Suppressor macrophage treated with lipopolysaccharide for 1 hour (primary cell): ENCODE measurements at places on chromosomes 2 and 18.

- DNase-seq, result no peak
Measured at GRCh38 chr2:55097082-55097460, 46.8 kb upstream of the RTN4 start.

- no peak for DNase-seq
Measured at GRCh38 chr2:133666621-133667020, 98.4 kb upstream of the NCKAP5 start.

- DNase-seq, result no peak
Measured at GRCh38 chr2:240820607-240821428, 799 bp upstream of the KIF1A start.

DNA sequence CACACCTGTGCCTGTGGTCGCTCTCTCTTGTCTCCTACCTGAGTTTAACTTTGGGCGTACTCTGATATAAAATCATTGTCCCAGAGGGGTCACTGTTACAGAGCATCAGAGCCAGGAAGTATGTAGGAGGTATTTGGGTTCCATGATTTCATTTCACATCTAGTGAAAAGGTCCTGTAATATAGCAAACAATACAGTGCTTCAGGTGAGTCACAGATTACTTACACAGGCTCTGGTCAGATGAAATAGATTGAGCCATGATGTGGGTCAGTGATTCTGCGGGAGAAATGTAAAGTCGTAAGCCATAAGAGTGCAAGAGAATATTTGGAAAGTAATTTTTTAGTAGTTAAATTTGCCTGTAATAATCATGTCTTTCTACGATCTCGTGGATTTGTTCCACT is 70.2 kb downstream of the SOCS6 start:
- DNase-seq, result no peak

GRCh38 chr18:13501891-13502290 is 224.5 kb downstream of the FAM210A start:
- no peak for DNase-seq

GRCh38 chr2:64730551-64731262 is 77.0 kb upstream of the SERTAD2 start:
- peak; percentile 45 for DNase-seq

DNA sequence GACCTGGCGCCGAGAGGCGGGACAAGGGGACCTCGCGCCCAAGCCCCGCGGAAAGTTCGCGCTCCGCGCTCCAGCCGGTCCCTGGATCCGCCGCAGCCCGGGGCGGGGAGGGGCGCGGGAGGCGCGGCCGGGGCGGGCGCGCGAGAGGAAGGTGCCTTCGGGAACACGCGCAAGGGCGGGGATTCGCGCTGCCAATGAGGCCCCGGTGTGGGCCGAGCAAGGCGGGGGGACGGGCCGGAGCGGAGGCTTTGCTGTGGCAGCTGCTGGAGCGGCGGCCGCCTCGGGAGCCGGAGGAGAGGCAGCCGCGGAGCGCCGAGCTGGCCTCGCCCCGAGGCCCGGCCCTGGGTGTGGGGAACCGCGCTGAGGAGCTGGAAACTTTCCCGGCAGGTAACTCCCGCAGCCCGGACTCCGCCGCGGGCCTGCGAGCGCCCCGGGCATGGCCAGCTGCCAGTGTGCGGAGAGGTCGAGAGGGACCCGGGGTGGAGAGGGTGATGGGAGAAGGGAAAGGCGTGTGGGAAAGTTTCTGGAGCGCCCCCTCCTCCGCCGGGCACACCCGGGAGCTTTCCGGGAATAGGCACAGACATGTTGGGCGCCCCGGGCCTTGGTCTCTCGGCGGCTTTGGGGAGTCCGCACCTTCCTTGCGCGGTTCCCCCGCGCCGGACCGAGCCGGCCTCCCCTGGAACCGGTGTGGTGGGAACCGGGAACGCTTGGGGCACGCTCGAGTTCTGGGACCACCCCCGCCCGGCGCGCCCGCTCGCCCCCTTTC is at the start of gene TANC1:
TSS of gene TANC1 (plus strand) at position 245 of the 766 bp plus-strand sequence. CDS start 97,271 bp downstream, outside the sequence.
- peak; percentile 90 for DNase-seq

- no peak for DNase-seq
Measured at GRCh38 chr2:1876352-1876751, 132.0 kb upstream of the PXDN start.

DNA sequence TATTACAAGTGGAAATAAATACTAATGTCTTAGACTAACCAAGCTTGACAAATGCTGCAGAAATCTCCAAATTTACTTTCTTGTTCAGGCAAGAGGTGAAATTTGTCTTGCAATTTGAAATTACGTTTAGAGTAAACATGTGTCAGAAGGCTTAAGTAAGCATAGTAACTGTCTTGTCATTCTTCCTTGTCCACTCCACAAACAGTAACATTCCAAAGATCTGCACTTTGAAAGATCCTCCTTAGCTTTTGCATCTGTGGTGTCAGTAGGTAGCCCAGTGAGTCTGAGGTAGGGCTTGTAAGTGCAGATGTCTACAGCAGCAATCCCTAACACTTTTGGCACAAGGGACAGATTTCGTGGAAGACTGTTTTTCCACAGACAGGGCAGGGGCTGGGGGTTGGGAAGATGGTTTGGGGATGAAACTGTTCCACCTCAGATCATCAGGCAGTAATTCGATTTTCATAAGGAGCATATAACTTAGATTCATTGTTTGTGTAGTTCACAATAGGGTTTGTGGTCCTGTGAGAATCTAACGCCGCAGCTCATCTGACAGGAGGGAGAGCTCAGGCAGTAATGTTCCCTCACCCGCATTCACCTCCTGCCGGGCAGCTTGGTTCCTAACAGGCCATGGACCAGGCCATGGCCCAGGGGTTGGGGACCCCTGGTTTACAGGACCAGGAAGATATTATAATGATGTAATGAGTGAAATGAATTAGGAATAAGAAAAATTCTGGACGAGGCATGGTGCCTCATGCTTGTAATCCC is 18.6 kb downstream of the RASGRP3 start:
- no peak for DNase-seq

DNA sequence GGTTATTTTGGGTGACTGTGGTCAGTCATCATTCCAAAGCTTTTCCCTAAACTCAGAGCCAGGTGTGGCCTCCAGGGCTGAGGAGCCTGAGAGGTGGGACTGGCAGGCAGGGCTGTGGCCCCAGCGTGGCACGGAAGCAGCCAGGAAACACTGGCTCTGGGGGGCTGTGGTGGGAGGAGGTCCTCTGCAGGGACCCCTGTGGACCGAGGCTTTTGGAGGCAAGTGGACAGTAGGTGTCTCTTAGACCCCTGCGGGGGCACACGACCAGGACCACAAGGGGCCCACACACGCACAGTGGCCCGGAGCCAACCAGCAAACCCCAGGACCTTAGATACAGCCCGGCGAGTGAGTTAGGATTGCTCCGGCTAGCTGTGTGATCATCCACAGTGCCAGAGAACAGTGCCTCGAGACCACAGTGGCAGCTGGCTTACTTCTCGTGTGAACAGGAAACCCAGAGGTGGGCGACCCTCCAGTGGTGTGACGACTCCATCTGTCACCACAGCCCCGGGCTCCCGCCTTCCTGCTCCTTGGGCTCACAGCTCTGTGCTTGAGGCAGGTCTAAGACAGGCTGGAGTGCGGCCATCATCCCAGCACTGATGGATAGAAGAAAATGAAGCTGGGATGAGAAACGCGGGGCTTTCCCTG is 1.6 kb upstream of the RTP5 start:
- peak; percentile 40 for DNase-seq

- DNase-seq, result no peak
Measured at GRCh38 chr18:30960661-30961060, 81.9 kb downstream of the DSC3 start.

DNA sequence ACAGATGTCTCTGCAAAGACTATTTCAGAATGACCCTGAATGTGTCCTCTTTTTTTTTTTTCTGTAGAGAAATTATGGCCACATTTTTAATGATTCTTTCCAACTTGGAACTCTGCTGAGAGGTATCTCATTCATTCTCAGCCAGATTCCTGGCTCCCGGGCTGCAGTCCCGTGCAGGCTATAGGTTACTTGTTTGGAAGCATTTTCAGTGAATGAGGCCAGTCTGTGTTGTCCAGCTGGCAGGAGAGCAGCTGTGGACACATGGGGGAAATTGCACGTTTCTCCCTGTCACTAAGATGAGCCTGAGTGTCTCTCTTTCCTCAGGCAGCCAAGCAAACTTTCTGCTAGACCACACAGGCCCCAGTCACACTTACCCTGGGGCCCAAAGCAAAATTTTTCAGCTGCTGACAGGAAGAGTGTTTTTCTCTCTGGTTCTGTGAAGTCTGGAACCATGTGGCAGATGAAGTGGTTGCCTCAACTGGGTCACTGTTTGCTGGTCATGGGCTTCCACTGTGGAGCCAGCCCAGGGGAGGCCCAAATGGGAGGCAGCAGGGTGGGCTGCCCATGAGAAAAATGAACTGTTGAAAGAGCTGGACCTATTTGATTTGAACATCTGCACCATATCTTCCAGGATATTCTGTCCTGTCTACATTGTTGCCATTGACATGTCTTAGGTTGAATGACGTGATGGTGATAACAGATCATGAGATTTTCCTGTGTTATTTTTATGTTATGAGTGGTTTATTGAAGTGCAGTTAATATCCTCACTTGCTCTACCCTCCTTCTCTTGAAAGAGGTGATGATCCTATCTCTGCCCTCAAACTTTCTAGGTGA is 431.2 kb downstream of the LPIN1 start:
- no peak for DNase-seq

GRCh38 chr2:84889332-84889731 is 8.4 kb upstream of the TRABD2A start:
- peak; percentile 16 for DNase-seq

DNA sequence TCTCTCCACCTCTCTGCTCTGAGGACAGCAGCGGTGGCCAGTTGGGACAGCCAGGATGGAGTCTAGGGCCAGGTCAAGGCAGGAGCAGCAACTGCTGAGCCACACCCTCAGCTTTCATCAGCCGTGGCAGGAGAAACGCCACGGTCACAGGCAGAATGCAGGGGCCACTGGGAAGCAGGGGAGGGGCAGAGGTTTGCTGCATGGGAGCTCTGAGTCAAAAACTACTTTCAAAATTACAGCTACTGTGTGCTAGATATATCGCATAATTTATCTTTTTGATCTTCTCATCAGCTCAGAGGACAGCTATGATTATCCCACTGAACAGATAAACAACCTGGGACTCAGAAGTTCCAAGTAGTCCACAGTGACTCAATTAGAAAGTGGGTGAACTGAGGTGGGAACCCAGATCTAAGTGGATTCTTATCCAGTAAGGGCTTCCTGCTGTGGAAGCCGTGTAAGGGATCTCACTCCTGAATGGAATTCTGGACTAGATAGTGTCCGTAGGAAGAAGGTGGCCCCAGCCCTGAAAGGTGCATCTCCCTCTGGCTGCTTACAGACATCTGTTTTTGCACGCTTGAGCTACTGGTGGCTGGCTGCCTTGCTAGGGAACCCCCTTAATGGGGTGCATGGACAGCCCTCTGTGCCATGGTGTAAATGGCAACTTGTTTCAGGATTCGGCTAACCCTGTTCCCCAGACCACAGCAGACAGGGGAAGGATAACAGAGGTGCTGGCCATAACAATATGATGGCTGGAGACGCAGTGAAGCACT is 194.6 kb upstream of the SMAD2 start:
- no peak for DNase-seq

DNA sequence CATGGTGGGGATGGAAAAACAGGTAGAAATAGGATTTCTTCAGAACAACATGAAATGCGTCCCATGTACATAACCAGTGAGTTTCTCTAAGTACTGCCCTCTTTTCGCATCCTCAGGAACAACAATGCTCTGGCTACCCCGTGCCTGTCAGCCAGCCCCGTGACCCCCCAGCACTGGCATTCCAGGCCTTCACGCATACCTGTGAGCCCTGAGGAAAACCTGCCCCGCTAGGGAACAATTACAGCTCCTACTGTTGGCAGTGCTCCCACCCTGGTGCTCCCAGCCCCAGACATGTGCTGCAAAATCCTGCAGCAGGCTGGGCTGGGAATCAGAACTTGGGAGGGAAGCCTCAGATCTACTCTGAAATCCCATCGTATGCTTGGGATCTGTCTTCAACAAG is 9.1 kb downstream of the SMAD7 start:
- DNase-seq, result no peak

DNA sequence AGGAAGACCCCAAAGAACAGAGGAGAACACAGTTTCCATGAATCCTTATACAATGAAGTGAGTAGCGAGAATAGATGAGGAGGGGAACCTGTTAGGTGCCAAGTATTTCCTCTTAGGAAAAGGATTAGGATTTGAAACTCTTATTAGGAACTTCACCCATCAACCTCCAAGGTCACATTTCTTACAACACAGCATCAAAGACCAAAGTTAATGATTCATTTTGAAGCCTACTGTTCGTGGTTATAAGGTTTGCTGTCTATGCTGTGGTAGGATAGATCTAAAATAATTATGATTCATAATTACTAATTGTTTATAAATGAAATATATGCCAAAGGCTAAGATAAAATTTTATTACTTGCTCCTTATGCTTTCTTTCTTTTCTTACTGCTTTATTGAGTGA is 6.1 kb downstream of the CFAP221 start:
- no peak for DNase-seq

DNA sequence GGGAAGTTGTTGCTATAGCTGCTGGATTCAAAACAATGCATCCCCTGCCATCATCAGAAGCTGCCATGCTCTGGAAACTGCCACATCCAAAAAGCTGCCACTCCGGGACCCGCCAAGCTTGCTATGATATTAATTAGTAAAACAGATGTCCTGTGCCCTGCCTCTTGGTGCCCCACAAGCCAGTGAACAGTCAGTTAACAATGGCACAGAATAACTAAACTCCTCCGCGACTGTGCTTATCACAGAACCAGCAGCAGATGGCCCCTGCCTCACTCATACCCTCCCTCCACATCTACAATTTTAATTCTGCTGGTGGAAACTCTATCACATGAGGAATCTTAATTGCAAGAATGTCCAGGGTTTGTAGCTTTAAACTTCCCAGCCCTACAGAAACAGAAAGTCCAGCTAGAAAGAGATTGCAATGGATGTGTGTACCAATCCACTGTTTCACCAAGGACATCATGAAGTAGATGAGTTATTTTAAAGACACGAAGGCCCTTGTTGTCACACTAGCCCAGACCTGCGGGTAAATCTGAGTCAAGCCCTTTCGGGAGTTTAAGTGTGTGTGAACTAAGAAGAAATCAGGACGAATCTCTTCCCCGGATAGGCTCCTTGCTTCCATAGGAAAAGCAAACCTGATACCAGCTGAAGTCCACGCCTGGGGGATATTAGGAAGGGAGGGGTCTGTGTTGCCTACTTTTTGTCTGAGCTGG is 7.4 kb upstream of the ACYP2 start:
- DNase-seq, result no peak

GRCh38 chr2:111133603-111134002 is 12.9 kb downstream of the BCL2L11 start:
- no peak for DNase-seq

- DNase-seq, result no peak
Measured at GRCh38 chr2:164015328-164016123, 279.7 kb upstream of the FIGN start.

- DNase-seq, result no peak
Measured at GRCh38 chr18:27860701-27861107, 316.2 kb downstream of the CDH2 start.

- DNase-seq, result no peak
Measured at GRCh38 chr2:138522556-138522955, 21.0 kb downstream of the SPOPL start.

DNA sequence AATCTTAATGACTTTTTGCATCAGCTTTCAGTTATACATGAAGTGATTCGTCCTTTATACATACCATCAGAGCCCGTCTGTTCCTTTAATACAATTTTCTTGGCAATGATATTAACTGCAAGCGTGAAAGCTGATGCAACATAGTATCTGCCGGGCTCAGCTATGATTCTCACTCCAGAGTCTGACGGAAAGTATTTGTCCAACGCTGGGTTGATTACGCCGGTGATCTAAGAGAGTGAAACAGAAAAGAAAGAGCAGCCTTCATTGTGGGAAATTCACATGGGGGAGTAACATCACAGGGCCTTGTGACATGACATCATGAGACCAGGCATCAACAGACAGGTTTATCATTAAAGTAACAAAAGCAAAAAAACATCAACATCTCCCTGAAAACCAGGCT is 6.2 kb downstream of the ODC1 start:
- DNase-seq, result peak; percentile 24
